ENCODE measurements at places on chromosomes 12 and 14.

- DNase-seq, result no peak
These were observed 148.9 kb downstream of the CHST11 start for GRCh38 chr12:104605685-104606084.

DNA sequence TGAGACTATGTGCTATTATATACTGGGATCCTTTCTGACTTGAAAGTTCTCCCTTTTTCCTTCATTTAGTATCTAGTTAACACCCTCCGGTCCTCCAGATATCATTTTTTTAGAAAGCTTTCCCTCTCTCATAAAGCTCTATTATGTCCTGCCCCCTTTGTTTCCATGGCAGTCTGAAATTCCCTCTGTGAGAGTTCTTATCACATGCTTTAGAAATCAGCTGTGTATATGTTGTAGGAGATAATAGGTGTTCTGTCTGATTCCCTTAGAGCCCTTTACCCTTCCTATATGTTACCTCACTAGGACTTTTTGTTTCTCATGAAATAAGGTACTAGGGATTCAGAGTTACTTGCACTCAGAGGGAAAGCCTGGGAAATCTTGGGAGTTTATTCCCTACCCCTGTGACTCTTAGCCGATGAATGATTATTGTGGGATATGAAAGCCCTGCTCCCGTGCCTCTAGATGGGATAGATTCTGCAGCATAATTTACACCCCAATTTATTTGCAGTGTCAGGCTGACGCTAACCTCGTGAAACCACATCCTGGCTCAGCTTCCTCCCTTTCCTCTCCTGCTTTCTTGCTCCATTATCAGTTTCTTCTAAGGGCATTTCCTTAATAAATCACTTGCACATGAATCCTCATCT, 448.4 kb downstream of the MDGA2 start:
- DNase-seq, result no peak

GRCh38 chr12:63362791-63363190, 211.8 kb upstream of the AVPR1A start:
- DNase-seq, result no peak

DNA sequence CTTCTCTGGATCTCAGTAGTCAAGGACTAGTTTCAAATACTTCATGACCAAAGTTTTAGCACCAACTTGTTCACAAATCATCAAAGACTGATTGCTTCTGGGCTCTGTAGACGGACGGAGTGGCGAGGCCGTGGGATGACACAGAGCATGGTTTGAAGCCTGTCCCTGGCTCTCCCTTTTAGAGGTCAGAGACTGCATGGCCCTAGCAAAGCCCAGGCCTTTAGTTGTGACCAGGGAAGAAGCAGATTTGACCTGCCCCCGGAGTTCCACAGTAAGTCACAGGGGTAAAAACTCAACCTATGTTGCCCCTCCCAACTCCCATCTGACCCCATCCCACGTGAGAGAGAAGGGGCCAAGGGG, 90.4 kb downstream of the SYNE3 start:
- DNase-seq, result no peak

GRCh38 chr14:56474419-56475022, 105.1 kb upstream of the TMEM260 start:
- DNase-seq, result no peak

- no peak for DNase-seq
These were observed 27.9 kb upstream of the MYF6 start for GRCh38 chr12:80679346-80680131.

DNA sequence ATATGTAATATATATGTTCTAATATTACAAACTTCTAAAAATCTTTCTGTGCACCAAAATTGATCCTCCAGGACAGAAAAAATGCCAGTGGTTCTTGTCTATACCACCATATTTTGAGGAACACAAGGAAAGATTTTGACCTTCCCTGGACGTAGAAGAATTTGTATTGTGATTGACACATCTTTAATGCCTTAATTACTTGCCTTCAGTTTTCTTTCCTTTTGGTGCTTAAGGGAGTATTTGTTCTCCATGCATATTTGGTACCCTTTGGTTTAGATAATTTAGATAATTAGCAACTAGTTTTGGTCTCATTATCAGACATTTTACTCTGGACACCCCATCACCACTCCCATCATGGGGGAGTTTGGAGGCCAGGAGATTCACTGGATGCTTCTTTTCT, 27.6 kb downstream of the TRAF3 start:
- no peak for DNase-seq

GRCh38 chr12:114555451-114555850, 128.5 kb downstream of the TBX3 start:
- DNase-seq, result no peak

- DNase-seq, result no peak
These were observed 10.3 kb upstream of the LRRC23 start for GRCh38 chr12:6894321-6894720.

GRCh38 chr14:75986439-75986765, 839 bp downstream of the IFT43 start:
- no peak for DNase-seq

- DNase-seq, result no peak
These were observed 229.8 kb downstream of the DPF3 start for GRCh38 chr14:72663956-72664650.

- no peak for DNase-seq
These were observed 8.5 kb upstream of the RAB35 start for GRCh38 chr12:120125029-120125428.

DNA sequence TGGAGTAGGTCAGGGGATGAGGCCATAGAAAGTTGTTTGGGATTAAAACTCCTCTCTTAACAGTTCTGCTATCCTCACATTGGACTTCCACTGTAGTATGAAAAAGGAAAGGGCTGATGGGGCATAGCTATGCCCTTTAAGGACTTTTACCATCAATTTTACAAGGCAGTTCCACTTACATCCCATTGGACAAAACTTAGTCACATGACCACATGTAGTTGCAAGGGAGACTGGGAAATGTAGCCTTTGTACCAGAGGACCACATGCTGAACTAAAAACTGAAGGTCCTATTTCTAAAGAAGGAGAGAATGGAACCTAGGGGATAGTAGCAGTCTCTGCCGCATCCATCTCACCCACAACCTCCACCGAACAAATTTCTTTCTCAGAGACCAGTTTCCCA, 6.8 kb upstream of the SLC5A8 start:
- DNase-seq, result no peak

- DNase-seq, result no peak
These were observed 27.3 kb upstream of the ADIPOR2 start for GRCh38 chr12:1663440-1664132.

GRCh38 chr12:121769831-121770301, 23.6 kb downstream of the RHOF start:
- DNase-seq, result no peak

DNA sequence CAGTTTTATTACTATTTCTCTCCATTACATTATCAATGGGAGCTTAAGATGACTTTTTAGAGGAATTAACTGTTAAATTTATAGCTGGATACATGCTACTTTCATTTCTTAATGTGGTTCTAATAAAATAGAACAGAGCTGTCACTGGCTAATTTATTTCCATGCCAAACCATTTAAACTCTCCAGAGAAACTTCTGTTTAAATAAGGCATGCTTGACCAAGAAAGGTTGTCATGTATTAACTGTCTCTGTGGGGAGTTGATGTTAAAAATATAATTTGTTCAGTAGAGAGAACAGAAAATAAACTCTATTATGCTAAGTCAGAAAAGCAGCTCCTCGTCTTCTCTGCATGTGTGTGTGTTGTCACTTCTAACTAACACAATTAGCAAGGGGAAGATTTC, 447.4 kb downstream of the SLC16A7 start:
- no peak for DNase-seq

- DNase-seq, result no peak
These were observed 2.1 kb upstream of the EIF4B start for GRCh38 chr12:53004178-53004577.

GRCh38 chr12:52956987-52957386, 8.1 kb downstream of the KRT18 start:
- no peak for DNase-seq

- DNase-seq, result no peak
These were observed 171.5 kb downstream of the ANO2 start for GRCh38 chr12:5773550-5773949.

- no peak for DNase-seq
These were observed 77.8 kb upstream of the BDKRB2 start for GRCh38 chr14:96126783-96127271.

GRCh38 chr14:29126361-29126760, 359.8 kb downstream of the FOXG1 start:
- no peak for DNase-seq

GRCh38 chr12:24441458-24441857, 492.0 kb upstream of the SOX5 start:
- no peak for DNase-seq

DNA sequence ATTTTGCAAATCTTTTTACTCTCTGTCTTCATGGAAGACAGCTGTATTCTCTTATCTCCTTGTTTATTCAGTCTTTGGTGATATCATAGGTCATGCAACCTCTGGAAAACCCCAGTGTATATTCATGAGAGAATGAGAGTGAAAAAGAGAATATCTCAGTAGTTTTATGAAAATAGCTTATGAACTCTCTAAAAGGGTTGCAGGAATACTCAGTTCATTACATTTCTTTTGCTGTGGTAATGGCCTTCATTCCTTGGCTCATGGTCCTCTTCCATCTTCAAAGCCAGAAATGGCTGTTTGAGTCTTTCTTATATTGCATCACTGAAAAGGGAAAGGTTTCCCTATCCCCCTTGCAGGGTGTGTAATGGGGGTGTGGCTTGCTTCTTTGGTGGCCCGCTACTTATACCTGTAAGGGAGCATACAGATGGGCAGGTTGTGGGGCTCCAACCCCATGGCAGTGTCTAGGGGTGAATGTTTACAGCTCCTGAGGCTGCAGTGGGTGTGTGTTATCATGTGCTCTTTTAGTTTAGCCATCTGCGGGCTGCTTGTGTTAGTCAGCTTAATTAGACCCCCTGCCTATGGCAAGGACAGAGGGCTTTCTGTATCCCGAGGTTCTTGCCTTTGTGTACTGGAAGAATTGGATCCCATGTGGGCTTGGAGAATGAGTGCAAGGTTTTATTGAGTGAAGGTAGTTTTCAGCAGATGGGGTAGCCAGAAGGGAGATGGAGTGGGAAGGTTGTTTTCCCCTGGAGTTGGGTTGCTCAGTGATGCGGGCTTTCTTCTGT, 150.2 kb downstream of the CCDC91 start:
- no peak for DNase-seq

- DNase-seq, result no peak
These were observed 9.7 kb downstream of the POLE start for GRCh38 chr12:132677492-132677891.

DNA sequence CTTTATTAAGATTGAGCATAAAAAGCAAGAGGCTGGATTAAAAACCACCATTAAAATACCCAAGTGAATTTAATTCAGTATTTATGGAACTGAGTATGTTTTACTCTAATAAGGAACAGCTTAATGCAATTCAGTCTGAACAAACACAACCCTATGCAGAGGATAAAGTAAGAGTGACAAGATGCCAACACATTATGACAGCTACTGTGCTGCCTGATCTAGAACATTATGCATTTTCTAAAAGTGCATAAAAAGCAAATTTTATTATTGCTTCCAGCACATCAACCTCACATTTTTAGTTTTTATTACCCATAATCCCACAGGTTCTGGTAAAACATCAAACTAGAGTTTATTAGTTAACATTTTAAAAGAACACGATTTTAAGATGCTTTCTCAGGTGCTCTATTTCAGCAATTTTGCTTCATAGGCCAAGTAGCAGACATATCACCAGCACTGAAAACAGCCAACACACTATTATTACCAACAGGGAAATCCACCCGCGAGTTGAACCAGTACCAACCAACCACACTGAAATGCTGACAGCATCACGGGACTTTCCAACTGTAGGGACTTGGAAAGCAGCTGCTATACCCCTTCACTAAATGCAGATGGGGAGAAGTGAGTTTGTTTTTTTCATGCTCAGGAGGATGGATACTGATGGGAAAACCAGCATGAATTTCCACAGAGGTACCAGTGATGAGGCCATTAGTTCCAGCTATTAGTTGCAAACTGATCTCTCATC, 372.1 kb downstream of the KCNH5 start:
- no peak for DNase-seq

DNA sequence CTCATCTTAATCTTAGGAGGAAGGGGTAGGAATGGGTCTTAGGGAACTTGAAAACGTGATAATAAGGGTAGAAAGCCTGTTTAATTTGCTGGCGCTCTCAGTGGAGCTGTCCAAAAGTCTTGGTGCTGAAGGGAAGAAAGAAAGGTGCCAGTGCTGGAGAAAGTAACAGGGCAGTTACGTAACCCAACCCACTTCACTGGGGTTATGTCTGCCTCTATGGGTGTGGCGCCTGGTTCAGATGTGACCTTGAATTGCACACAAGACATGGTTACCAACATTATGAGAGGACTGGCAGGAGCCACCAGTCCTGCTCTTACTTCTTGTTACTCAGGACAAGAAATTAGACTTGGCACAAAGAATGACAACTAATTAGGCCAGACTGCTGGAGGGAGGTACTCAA, 18.6 kb upstream of the GPATCH2L start:
- DNase-seq, result no peak

DNA sequence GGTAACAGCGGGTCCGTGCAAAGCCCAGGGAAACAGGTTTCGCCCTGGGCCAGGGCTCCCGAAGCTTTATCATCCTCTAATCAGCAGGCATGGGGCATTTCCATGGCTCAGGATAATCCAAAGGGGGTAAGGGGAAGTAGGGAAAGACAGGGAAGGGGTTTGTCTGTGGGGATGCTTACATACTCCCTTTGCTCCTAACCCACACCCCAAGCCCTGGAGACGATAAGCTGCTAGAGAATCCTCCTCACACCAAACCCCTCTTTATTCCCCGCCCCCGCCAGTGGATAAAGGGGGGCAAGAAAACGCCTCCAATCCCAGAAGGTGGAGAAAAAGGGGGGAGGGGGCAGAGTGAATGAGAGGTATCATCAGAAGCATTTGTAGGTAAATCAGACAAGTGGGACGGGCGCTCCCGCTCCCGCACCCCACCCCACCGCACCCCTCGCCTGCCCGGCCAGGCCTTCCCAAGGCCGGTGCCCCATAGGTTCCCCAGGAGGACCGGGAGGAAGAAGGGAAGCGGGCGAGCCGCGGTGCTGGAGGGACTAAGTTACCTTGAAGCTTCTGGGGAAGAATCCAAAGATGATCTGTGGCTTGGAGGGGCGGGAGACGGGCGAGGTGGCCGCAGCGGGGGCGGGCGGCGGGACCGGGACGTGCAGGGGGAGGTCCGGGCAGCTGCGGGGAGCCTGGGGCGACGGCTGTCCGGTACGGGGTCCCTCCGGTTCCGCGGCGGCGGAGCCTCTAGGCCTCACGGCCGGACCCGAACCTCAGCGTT, 762 bp downstream of the PPP2R5E start:
- DNase-seq, result no peak

GRCh38 chr12:77493302-77494168, 337.2 kb upstream of the NAV3 start:
- no peak for DNase-seq

DNA sequence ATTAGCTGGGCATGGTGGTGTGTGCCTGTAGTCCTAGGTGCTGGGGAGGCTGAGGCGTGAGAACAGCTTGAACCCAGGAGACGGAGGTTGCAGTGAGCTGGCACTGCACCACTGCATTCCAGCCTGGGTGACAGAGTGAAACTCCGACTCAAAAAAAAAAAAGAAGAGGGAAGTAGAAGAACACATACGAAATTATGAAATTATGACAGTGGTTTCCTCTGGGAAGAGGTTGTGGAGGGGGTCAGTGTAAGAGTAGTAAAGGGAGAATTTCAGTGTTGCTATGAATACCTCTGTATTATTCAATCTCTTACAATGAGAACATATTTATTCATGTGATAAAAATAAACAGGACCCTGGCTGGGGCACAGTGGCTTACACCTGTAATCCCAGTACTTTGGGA, 24.7 kb upstream of the CSRNP2 start:
- DNase-seq, result no peak

- DNase-seq, result no peak
These were observed 190.4 kb downstream of the SLC5A8 start for GRCh38 chr12:101019667-101020066.

Measured in cerebellar nuclear complex (tissue), 1 donor.